AG08395 (cell line): ENCODE measurements at places on chromosomes 2 and 18.
A peak's percentile ranks its signal among the peaks of the same experiment; 100 is the strongest.

GRCh38 chr2:60313470-60314172 is 239.8 kb downstream of the BCL11A start:
- no peak for DNase-seq

DNA sequence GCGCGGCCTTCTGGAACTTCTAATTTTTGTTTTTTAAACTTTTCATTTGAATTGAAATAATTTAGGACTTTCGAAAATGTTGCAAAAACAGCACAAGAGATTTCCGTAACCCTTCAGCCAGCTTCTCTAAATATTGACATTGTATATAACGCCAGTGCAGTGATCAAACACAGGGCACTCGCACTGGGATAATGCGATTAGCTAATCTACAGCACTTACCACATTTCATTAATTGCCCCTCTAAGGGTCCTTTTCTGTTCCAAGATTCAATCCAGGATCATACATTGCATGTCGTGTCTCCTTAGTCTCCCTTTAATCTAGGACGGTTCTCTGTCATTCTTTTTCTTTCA is 343 bp upstream of the CD302 start:
- no peak for DNase-seq

GRCh38 chr18:8261651-8262091 is 347.6 kb upstream of the RAB12 start:
- DNase-seq = no peak

- DNase-seq = no peak
Observed at GRCh38 chr18:8011906-8012305, 444.8 kb downstream of the PTPRM start.

DNA sequence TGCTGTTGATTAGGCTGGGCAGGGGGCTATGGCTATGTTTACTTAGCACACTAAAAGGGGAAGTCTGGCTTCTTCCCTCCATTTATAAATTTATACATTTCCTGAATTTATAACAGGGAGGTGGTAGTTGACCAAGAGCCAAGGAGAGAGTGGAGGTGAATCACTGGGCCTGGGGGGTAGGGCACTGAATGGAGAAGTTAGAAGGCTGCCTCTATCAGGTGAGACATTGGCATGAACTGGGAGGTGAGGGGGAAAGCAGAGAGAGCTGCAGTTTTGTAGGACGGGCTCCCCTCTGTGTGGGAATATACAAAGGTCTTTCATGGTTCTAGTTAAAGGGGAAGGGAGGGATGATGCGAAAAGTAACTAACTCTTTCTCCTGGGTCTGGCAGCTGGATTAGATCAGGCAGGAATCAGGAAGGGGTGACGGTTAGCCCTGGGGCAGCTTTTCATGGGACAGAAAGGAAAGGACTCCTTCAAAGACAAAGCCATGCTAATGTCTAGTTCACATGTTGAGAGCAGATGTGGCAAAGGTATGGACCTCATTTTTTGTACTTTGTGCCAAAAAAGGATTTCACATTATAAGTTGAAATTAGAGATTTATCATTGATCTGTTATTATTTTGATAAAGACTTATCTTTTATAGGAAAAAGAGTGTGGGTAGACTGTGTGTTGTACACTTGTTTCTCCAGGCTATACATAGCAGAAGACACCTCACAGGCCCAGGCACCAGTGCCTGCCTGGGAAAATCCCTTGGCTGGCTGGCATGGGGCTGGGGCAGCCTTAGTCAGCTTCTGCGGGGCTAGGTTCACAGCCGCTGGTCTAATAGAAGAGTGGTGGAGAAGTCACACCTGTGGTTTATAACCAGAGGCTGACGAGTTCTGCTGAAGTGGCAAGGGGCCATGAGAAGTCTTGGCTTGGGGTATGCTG is 158.7 kb downstream of the CLIP4 start:
- DNase-seq = no peak

DNA sequence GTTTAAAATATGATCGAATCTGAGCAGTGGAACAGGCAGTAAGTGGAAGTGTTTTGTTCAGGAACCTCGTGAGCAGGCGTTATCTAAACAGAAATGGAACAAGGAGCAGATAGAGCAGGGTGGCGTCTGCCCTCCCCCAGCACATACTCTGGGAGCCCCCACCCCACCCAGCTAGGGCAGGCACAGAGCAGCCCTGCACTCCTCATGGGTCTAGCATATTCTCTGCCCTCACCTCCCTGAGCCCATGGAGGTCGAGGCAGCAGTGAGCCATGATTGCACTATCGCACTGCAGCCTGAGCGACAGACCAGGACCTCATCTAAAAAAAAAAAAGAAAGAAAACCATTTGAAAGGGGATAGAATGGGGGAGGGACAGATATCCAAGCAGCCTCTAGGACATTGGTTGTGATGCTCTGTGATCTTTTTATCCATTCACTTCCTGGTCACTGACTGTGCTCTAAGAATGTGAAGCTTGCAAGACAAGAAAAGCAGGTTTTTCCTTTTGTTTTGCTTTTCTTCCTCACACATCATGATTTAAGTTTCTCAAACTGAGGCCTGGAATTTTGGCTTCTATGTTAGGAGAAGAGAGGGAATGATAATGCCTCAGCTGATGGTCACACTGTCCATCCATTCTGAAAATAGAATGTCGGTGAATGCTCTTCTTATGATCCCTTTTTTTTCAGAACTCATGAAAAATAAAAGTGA is 3.1 kb downstream of the MLPH start:
- no peak for DNase-seq

DNA sequence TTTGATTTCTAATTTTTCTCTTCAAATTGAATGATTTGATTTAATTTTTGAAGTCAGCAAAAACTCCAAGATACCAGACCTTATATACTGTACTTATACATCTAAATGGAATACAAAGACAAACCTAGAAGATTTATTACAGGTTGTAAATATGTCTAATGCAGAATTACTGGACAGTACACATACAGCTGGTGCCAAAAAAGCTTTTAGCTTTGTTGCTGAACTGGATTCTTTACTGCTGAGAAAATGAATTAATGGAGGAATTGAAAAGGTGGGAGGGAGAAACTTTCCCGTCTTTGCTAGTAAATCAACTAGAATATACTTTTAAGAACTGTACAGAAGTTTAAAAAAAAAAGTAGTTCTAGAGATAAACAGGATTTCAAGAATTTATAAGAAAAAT is 17.5 kb downstream of the C1D start:
- no peak for DNase-seq

- no peak for DNase-seq
Observed at GRCh38 chr2:172374318-172375240, 52.8 kb upstream of the ITGA6 start.

GRCh38 chr2:51028829-51029228 is 3.1 kb downstream of the NRXN1 start:
- no peak for DNase-seq

- no peak for DNase-seq
Observed at GRCh38 chr2:239365782-239366435, 34.9 kb downstream of the HDAC4 start.

GRCh38 chr2:218223046-218223445 is 6.1 kb downstream of the ARPC2 start:
- DNase-seq = no peak

- DNase-seq = no peak
Observed at GRCh38 chr2:143428700-143429099, 299.5 kb downstream of the ARHGAP15 start.

- no peak for DNase-seq
Observed at GRCh38 chr2:239763433-239764097, 261.6 kb downstream of the NDUFA10 start.

DNA sequence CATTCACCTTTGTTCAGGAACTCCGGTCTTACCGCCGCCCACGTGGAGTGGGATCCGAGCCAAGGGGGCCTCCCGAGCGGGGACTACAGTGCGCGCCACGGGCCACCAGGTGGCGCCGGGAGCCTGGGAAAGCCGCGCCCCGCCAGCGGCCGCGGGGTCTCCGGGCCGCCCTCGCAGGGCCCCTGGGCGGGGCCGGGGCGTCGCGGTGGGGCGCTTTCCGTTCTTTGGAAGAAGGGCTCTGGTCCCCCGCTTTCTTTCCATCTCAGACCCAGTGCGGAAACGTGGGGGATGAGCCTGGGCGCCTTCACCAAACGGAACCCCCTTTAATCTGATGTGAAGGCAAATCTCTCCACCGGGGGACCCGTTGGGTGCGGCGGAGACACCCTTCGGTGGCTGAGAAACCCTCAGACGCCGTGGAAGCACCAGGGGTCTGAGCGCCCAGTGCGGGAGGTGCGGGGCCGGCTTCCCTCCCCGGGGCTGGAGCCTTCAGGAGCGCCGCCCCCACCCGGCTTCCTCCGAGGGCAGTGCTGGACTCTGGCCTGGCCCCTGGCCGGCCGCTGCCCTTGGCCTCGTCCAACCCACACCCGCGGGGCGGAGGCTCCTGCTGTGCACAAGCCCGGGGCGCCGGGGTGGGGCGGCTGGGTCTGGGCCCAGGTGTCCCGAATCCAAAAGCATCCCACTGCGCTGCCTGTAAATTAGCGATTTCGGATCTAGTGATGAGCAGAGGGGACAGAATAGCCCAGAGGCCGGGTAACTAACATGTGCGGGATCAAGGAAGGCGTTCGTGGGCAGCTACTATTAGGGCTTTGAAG is 44.6 kb downstream of the GORASP2 start:
- DNase-seq = peak; percentile 96

GRCh38 chr2:64727013-64727767 is 73.5 kb upstream of the SERTAD2 start:
- DNase-seq = no peak

DNA sequence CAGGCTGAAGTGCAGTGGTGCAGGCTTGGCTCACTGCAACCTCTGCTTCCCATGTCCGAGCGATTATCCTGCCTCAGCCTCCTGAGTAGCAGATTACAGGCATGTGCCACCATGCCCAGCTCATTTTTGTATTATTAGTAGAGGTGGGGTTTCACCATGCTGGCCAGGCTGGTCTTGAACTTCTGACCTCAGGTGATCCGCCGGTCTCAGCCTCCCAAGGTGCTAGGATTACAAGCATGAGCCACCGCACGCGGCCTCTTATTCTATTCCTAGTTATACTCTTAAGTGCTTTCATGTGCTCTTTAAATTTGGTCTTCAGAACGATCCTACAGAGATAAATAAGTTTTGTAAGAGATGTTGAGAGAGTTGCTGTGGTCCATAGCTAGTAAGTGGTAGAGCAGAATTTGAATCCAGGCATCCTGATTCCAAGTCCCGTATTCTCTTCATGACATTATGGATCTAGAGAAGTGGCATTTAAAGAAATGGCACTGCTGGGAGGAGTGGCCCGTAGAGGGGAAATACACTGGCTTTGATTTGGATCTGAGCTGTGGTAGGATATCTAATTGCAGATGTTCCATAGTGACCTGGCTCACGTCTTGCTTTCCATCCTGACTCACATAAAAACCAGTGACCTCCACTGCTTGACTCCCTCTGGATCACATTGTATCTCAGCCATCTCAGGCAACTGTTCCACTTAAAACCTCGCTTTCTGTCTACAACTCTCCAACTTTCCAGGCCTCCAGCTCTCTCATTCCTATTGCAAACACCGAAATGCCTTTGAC is 22.8 kb upstream of the ME2 start:
- no peak for DNase-seq

- DNase-seq = no peak
Observed at GRCh38 chr18:53886058-53886457, 338.4 kb downstream of the MBD2 start.
